ENCODE measurements at places on chromosomes 16 and 17.

DNA sequence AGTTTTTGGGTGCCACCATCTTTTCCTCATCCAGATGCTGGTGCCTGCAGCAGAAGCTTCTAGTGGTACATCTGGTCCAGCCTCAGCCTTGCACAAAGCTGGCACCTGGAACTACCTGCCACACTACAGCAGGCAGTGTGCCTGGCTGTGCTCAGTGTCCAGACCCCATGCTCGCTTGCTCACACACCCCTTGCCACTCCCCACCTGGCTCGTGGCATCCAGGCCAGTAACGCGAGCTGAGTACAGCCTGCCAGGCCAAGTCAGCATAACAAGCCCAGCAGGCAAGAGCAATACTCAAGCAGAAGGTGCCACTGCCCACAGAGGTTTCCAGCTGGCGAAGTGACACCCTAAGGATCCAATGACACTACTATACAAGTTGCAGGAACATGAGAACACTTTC is 29.7 kb upstream of the KIF2B start:
- DNase-seq, result no peak

DNA sequence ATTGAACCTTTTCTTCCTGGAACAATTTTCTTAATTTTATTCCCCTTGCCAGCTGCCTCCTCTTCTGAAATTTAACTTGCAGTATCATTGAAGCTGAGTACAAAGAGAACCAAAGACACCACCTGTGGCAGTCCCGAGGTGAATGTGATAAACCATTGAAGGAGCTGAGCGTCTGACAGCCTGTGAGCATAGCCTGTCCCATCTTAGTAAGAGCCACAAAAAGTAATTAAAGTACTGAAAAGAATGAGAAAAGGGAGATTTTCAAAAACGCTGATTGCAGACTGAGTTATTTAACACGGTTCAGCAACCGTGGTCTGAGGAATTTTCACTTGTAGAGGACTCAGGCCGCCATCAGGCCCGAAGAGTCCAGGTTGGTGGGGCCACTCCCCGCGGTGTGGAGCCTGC is 27.2 kb upstream of the ST6GALNAC1 start:
- DNase-seq, result no peak

DNA sequence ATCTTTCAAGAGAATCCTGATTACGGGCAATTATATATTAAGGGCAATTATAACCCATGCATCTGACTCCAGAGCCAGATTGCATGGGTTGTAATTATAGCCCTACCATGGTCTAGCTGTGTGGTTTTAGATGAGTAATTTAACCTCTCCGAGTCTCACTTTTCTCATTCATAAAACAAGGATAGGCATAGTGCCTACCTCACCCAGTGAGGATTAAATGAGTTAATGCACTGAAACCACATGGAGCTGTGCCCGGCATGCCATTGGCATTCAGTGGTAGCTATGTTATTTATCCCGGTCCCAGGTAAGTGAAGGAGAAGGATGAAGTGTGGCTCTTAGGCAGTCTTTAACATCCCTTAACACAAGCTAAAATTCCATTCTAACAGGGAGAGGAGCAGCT is 6.3 kb downstream of the SNX20 start:
- no peak for DNase-seq

- no peak for DNase-seq
Observed at GRCh38 chr17:15917438-15918027, 27.4 kb upstream of the ADORA2B start.

DNA sequence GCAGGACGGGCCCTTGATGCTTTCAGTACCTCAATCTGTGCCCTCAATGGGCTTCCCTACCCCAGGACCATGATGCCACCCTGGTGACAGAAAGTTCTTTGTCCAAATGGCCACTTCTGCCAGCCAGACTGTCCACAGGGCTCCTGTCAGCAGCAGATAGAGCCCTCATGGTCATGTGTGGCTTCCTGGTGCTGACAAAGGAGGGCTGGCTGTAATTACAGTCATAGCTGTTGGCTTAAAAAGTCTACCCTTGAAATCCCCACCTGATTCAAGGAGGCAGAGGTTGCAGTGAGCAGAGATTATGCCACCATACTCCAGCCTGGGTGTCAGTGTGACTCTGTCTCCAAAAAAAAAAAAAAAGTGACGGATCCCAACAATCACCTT is 3.3 kb downstream of the TRPV2 start:
- DNase-seq, result no peak

DNA sequence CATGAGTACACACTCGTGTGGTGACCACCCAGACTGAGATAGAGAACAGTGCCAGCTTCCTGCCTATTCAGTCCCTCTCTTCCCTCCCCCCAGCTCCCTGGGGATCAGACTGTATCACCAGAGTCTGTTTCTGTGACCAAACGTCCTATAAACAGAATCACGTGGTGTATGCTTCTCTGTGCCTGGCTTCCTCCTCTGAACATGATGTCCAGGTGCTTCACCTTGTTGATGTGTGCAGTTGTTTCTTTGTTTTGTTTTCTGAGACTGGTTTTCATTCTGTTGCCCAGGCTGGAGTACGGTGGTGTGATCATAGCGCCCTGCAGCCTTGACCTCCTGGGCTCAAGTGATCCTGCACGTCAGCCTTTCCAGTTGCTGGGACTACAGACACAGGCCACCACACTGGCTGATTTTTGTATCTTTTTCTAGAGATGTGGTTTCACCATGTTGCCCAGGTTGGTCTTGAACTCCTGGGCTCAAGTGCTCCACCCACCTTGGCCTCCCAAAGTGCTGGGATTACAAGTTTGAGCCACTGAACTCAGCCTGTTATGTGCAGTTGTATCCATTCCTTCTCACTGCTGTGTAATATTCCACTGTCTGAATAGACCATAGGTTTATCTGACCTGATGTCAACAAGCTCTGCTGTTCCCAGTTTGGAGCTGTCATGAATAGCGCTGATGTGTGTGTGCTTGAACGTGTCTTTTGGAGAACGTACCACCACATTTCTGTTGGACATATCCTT is 28.9 kb upstream of the PRM1 start:
- no peak for DNase-seq

DNA sequence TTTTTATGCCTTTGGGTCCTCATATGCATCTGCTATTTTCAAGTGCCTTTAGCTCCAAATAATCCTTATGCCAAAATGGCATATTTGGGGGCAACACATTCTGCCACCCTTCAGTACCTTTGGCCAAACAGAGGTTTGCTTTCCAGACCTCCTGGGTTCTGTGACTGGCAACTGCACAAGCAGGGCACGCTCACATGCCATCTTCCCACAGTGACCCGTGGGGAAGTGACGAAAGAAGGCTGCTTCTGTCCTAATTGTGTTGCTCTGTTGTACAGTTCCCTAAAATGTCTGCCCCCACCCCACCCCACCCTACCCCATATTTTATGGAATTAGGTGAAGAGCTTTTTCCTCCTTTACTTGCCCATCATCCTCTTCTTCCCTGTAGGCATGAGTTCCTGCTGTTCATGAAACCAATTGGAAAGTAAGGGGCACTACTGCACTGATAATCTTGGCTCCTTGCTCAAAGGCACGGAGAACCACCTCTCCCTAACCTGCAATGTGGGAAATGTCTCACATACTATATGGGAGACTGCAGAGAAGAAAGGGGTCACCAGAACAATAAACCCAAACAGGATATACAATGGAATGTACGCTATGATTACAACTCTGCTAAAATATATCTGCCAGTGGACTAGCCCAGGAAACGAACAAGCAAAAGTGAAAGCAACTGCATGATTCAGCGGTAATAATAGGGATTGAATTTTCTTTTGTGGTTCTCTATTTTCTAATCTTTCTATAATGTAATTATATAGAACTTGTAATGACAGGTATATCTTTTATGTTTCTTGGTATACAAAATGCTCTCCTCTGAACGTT is 3.3 kb upstream of the SLFN12L start:
- peak; percentile 34 for DNase-seq

GRCh38 chr16:64412578-64413280 is 709.1 kb downstream of the CDH11 start:
- DNase-seq, result no peak

DNA sequence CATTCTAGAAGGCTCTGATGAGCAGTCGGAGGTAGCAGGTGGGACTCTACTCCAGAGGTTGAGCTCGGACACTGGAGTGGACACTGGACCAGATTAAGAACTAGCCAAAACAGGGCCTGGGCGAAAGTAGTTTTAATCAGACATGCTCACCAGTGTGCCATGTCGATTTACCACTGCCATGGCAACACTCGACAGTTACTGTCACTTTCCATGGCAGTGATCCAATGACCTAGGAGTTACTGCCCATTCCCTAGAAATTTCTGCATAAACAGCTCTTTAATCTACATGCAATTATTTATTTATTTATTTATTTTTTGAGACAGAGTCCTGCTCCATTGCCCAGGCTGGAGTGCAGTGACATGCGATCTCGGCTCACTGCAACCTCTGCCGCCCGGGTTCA is 7.2 kb upstream of the METTL9 start:
- no peak for DNase-seq

DNA sequence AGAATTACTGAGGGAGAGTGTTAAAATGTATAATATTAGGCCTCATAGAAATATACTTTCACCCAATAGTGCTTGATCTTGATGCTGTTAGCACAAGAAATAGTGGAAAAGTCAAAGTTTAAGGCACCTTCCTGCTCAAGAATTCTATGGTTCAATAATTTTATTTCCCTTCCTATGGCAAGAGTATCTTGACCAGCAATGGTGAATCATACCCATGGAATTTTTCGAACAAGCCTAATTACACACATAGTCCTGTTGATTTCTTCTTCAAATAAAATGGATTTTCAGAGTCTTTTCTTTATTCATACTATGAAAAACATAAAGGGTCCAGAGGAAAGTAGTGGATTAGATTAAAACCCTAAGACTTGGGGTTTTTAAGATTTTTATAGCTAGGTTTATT is 810.6 kb downstream of the CDH11 start:
- DNase-seq, result no peak

GRCh38 chr16:5296176-5296575 is 198.6 kb upstream of the EEF2KMT start:
- no peak for DNase-seq

DNA sequence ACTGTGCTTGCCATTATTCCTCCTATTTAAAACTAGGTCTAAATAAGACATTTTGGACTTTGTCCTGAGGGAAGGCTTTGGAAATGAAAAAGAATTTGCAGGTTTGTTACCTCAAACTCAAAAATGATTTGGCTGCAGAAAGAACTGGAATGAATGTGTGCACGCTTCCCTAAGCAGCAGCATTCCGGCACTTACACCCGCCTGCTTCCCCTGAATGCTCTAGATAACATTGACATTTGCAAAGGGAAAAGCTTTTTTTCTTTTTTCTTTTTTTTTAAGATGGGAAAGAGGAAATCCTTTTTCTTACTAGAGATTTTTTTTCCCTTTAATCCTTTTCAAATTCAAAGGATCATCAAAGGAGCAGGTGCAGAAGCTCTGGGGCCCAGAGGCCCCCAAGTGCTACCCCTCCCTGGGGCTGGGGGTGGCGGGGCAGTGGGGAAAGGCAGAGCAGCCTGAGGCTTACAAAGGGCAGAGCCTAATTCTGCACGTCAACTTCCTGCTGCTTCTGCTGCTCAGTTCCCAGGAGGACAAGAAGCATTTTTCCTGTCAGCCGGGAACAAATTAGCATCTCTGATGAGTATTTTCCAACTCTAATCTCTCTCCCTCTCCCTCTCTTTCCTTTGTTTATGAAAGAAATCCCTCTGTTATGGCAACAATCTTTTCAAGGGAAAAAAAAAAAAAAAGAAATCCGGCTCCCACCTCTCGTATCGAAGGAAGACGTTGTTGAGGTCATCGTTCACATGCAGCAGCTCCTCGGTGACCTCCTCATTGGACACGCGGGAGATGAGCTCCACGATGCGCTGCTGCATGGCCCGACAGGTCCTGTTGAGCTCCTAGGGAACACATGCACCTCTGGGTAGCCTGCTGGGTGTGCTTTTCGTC is 32.1 kb upstream of the SREBF1 start:
- no peak for DNase-seq

- DNase-seq, result no peak
Observed at GRCh38 chr16:86846136-86846535, 267.8 kb downstream of the FOXL1 start.

GRCh38 chr17:17497845-17498520 is 1.8 kb upstream of the RASD1 start:
- DNase-seq, result no peak

GRCh38 chr17:80025140-80025539 is 10.5 kb downstream of the TBC1D16 start:
- no peak for DNase-seq

DNA sequence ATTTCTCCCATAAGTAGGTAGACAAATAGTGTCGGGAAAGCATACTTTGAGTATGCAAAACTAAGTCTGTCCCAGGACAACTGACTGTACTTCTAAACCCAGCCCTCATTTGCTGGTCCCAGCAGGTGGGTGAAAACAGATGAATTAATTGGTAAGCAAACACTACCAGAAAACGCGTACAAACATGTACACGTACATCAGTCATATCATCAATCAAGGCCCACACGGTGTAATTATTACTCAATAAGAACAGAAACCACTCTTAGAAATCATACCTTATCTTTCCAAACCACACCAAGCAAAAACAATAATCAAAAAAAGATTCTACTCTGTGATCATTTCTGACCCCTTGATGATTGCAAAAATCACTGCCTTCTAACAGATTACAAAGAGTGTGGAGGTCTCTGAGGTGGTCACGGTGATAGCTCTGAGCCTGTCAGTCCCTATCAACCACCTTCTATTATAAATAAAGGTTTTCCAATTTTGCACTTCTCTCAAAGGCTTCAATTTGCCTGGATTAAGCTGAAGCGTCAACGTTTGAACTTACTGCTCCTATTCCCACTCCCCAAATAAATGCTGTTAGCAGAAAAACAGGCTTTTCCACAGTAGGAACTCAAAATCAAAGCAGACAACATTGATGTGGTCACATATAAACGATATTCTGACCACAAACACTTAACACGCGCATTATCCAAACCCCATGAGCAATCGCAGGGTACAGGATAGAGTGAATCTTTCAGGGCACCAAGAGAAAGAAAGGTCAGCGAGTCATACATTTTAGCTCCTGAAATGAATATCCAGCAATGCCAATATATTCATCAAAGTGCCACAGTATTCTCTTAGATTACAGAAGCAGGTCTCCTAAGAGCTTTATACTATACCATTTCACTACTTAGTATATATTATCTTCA is 211.9 kb downstream of the STX8 start:
- DNase-seq, result no peak

DNA sequence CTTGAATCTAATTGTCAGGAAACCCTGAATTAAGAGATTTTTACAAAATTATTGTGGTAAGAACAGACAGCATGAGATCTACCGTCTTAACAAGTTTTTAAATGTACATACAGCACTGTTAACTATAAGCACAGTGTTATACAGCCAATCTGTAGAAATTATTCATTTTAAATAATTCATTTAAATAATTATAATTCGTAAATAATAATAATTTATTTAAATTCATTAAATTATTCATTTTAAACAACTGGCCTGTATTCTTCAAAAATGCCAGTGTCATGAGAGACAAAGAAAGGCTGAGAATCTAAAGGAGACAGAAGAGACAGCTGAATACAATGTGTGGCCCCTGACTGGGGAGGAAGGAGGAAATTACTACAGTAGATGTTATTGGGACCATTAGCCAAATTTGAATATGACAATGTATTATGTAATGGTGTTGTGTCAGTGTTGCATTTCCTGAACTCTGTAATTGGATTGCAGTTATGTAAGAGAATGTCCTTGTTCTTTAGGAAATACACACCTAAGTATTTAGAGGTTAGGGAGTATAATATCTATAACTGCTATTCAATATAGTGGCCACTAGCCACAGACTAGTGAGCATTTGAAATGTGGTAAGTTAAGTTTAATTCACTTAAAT is 2.3 kb downstream of the RSAD1 start:
- DNase-seq, result no peak

GRCh38 chr17:622356-622755 is 92.3 kb downstream of the VPS53 start:
- no peak for DNase-seq
